ENCODE measurements at places on chromosomes 2 and 18.

- DNase-seq, result no peak
Observed at GRCh38 chr2:58950795-58951462, 709.8 kb upstream of the FANCL start.

- peak; percentile 46 for DNase-seq
Observed at GRCh38 chr2:130798472-130799218, 38.1 kb upstream of the ARHGEF4 start.

GRCh38 chr2:134201533-134201932 lies 52.3 kb upstream of the MGAT5 start:
- DNase-seq, result no peak

- no peak for DNase-seq
Observed at GRCh38 chr2:138453815-138454214, 47.8 kb upstream of the SPOPL start.

DNA sequence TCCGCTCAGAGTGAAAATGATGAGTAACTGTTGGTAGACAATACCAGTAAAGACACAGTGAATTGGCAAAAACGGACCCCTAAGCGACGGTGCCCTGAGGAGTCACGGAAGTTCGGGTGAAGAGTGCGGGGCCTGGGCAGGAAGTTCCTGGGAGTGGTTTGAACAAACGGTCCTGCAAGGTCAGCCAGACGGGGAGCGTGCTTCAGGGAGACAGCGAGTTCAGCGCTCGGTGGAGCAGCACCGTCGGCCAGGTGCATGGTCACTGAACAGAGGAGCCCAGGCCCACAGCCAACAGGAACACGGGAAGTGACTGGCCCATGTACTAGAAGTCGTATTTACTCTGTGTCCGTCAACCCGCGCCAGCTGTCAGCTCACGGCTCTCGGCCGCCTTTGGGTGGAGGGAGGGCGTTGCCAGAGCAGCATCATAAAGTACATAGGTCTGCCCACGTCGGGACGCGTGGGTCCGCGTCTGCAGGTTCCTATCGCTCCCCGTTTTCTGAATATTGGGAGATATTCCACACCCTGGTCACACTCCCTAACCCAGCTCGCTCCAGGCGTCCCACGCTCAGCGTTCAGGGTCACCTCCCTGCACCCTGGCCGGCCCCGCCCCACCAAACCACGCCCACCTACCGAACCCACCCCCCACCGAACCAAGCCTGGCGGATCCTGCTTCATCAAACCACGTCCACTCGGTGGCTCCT lies 75.6 kb upstream of the UXS1 start:
- DNase-seq, result no peak

DNA sequence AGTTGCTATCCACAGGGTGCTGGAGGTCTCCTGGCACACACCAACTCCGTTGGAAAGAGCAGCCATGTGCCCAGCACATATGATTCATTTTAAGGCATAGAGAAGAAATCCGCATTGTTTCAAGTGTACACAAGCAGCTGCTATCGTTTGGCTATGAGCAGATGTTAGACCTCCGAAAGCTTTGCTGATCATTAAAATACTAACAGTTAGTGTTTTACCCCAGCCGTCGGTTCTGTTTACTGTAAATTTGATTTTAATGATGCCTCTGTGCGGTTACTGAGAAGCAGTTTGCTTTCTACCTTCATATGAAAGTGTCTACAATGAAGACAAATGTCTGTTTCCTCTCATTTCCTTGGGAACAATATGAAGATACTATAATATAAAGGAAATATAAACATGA lies 154.9 kb downstream of the PTGR3 start:
- no peak for DNase-seq

DNA sequence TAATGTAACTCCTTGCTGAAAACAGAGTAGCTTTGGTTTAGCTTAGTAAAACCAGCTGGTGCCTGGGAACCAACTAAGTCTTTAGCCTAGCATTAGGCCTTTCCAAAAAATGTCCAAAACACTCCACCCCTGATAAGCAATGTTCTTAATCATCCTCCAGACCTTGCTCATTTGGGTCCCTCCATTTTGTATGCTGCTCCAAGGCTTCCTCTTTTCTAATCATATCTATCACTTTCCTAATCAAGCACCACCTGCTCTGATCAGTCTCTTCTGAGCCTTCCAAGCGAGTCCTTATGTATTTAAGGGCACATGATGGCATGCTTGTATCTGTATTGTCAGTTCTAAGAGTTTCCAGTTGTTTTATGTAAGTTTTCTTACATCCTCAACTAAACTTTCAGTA lies 23.6 kb downstream of the THADA start:
- no peak for DNase-seq

DNA sequence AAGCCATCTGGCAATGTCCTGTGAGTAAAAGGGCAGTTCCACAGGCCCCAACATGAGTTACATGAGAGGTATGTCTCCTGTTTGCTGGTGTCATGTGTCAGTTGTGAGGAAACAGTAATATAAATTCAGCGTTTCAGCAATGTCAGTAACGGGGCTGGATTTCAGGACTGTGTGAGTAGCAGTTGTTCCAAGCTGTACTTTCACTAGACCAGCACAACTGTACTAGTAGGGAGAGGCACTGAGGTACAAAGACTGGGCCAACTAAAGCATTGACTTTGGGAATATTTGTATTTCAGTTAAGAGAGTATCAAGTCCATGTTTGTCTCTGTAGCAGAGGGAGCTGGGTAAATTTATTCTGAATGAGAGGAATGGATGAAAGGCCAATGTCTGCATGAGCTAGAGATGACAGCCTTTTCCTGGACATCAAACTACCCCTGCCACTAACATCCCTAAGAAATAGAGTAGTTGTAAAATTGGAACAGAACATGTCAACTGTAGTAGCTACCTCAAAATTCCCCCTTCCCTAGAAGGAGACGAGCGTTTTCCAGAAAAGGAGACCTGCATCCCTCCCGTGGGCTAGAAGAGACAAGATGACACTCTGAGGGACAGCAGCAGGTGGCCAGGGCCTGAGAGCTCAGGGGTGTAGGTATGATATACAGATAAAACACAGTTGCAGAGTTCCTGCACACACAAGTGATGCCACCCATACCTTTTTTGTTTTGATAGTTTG lies 24.4 kb downstream of the EIF4E2 start:
- DNase-seq, result no peak

DNA sequence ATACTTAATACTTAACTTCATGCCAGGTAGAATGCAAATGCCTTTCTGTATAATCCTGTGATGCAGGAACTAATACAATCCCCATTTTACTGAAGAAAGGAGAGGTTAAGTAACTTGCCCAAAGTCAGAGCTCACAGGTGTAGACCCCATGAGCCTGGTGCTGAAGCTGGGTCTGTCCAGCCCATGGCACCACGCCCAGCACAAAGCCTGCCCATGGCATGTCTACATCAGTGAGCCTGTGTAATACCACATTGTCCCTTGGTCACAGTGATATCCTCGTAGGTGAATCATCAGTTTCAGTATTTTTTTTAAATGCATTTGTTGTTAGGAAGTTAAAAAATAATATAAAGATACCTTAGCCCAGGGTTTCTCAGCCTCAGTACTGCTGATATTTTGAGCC lies 69.9 kb upstream of the MCFD2 start:
- no peak for DNase-seq

DNA sequence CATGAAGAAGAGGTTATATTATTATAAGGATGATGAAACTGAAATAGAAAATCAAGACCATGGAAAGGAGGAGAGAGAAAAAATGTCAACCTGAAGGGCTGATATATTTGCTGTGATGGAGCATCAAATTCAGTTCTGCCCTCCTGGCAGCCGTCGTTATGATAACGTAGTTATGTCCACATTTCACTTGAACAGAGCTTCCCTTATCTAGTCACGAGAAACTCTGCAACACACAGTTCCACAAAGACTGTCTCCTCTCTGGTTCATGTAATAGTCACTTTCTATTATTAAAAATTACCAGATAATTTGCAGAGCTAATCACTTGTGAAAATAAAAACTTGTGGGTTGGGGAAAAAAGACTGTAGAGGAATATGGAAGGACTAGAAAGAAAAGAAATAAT lies 19.5 kb upstream of the RBMS1 start:
- DNase-seq, result no peak

- no peak for DNase-seq
Observed at GRCh38 chr2:39649511-39649910, 16.2 kb upstream of the TMEM178A start.

DNA sequence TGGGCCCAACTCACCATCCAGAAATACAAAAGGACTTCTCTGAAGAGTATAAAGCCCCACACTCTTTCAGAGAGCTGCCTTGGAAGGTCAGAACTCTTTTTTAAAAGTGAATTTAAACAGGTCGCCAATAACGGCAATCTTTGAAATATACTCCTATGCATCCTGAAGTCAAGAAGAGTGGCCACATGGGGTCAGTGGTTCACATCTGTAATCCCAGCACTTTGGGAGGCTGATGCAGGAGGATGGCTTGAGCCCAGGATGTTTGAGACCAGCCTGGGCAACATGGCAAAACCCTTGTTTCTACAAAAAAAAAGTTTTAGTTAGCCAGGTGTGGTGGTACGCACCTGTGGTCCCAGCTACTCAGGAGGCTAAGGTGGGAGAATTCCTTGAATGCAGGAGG lies 68.1 kb upstream of the FZD7 start:
- no peak for DNase-seq

GRCh38 chr2:224085246-224085645 lies 46.2 kb upstream of the SERPINE2 start:
- no peak for DNase-seq

DNA sequence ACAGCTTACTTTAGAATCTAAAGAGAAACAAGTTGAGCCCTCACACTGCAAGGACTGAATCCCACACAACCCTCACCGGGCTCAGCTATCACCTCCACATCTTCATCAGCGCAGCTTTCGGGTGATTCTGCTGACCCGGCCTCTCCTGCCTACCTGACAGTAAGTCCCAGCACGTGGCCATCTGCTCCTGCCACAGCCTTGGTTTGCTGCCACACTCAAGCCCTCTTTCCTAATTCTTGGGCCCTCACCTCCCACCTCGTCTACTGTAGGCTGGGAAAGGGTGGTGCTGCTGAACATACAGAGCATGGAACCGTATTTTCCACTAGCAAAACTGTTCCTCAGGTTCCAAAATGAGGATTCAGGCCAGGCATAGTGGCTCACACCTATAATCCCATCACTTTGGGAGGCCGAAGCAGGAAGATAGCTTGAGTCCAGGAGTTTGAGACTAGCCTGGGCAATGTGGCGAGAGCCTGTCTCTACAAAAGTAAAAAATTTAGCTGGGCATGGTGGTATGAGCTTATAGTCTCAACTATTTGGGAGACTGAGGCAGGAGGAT lies 55.3 kb upstream of the HAAO start:
- DNase-seq, result no peak

DNA sequence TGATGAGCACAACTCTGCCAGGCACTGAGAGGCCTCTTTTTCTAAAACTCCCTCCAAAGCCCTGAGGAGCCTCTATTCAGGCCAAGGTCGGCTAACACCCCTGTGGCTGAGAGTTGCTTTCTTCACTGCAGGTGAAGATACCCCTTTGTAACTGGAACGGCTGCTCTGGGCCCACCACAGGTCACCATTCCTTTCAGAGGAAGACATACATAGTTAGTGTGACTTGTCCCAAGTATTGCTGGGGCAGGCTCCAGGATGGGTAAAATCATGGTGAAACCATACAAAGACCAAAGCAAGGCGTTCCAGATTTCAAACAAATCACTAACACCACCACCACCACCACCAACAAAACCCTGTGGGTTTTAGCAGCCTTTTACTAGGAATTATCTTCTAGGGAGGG lies 36.8 kb downstream of the CHST10 start:
- DNase-seq, result no peak

- no peak for DNase-seq
Observed at GRCh38 chr2:953975-954686, 3.5 kb downstream of the SNTG2 start.

DNA sequence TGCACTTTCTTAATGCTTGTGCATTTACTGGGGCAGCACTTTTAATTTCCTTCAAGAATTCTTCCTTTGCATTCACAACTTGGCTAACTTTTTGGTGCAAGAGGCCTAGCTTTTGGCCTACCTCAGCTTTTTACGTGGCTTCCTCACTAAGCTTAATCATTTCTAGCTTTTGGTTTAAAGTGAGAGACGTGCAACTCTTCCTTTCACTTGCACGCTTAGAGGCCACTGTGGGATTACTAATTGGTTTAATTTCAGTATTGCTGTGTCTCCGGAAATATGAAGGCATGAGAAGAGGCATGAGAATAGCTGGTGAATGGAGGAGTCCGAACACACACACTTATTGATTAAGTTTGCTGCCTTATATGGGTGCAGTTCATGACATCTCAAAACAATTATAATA lies 354.1 kb downstream of the DLGAP1 start:
- no peak for DNase-seq

DNA sequence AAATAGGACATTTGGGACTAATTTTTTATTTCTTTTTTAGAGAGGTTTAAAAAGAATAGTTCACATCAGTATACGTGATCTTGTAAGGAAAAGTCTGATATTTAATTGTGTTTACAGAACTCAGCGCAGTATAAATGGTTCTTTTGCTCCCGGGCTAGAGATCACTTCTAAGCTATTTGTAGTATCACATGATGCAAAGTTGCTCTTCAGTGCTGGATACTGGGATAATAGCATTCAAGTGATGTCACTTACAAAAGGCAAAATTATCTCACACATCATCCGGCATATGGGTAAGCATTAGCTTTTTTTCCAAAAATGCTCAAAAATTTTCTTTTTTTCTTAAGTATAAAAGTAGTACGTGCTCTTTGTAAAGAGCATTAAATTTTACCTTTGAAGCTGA lies 37.4 kb upstream of the CYP20A1 start:
- DNase-seq, result no peak

DNA sequence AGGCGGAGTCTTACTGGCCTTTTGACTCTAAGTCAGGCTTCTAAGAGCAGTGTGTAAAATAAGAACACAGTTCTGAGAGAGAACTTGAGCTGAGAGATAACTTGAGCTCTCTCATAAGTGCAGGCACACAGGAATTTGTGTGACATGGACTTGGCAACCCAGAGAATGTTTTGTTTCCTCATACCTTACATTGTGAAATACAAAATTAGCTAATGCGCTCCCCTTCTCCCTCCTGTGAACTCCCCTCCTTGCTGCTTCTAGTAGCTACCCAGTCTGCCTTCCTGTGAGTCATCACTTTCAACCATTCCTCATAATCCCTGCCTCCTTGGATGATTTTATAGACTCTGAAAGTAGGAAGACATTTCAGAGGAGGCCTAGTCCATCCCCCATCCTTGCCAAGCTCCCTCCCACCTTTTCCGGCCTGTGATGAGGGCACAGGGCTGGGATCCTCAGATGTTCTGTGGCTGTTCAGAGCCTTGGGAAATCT lies 22.6 kb downstream of the FER1L5 start:
- DNase-seq, result no peak

GRCh38 chr2:197717863-197718262 lies 12.7 kb downstream of the MARS2 start:
- DNase-seq, result no peak

DNA sequence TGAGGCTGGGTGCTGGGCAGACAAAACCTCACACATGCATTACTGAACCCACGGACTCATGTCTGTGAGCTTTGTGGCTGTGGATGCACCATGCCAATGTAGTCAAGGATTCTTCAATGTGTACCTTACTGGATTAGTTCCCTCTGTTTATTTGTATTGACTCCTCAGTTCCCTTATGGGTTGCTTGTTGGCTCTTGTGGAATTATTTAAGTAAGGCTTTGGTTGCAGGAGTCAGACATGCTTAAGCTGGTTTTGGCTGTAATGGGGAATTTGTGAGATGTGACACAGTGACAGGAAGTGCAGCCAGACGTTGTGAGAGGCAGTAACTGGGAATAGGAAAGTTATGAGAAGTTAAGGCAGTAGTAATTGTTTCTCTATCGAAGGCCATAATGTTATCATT lies 13.6 kb upstream of the IL1RN start:
- DNase-seq, result no peak

GRCh38 chr18:3806656-3807055 lies 356.7 kb downstream of the TGIF1 start:
- peak; percentile 38 for DNase-seq

All from left kidney (tissue), 8 donors.